Spinal cord (tissue), 10 donors: ENCODE measurements at places on chromosomes 5 and 9.

DNA sequence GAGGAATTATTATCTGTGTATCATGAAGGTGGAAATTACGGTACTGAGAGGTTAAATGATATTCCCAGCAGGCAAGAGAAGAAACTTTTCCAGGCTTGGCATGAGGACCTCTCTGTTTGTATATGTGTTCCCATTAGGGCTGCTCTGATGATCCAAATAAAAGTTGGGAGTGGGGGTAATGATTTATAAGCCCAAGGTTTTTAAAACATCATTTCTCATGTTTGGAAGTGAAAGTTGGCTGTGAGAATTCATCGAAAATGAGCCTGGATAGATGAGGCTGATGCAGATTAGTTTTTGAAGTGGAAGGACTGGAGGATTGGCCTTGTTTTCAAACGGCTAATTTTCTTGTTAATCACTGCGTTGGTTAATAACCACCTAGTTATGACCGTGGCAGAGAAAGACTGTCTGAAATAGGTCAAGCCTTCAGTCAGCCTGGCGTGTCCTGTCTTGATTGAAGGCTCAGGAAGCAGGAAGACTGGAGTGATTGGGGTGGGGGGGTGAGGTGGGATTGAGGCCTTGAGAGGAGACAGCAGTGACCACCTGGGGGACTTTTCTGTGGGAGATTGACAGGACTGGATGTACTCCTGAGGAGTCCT lies 391.0 kb upstream of the WWC1 start:
- DNase-seq, result no peak

GRCh38 chr9:89477384-89477783 lies 20.5 kb downstream of the SEMA4D start:
- no peak for DNase-seq

GRCh38 chr5:159003045-159004030 lies 96.4 kb downstream of the EBF1 start:
- DNase-seq, result no peak

DNA sequence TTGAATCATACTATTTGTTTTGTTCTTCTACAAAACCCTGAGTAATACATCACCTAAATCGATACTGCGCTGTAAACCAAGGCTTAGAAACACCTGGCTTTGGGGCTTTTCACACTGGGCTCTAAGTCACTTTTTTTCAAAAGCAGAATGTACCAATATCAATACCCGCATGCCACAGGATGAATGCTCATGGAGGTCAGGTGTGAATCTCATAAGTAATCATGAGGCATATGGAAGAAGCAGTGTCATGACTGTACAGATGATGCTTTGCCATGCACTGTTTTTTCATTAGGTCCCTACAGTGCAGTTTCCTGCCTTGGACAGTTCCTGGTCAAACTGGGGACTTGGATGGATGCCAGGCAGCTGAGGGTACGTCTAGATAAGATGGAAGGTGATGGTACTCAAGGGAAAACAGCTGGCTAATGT lies 49.0 kb upstream of the ATG10 start:
- DNase-seq, result no peak

GRCh38 chr5:107425541-107426031 lies 245.2 kb downstream of the EFNA5 start:
- no peak for DNase-seq
